ENCODE measurements at places on chromosomes 12 and 14.

- DNase-seq: no peak
These were observed 7.9 kb downstream of the OTOGL start for GRCh38 chr12:80107221-80107620.

- peak; percentile 74 for DNase-seq
These were observed 54.3 kb downstream of the MYRFL start for GRCh38 chr12:69879007-69879960.

- no peak for DNase-seq
These were observed 274.2 kb downstream of the ETNK1 start for GRCh38 chr12:22899184-22899583.

- DNase-seq: no peak
These were observed 29.1 kb downstream of the DPF3 start for GRCh38 chr14:72864712-72865365.

DNA sequence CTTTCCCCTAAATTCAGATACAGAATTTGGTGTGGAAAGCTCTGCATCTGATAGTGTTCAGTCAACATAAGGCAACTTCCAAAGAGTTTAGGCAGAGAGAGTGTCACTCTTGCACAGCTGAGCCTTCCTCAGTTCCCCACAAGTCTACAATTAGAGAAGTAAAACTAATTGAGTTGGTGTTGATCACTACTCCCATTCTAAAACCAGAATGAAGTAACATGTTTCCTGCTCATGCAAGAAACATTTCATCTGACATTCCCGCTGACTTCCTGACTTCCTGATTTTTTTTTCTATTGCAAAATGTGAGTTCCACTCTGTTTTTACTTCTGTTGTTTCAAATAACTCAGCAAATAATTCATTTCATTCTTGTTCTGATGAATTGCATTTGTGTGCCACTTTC lies 271.0 kb downstream of the ALG10B start:
- no peak for DNase-seq

GRCh38 chr14:24072436-24072835 lies 1.1 kb downstream of the CPNE6 start:
- DNase-seq: no peak

DNA sequence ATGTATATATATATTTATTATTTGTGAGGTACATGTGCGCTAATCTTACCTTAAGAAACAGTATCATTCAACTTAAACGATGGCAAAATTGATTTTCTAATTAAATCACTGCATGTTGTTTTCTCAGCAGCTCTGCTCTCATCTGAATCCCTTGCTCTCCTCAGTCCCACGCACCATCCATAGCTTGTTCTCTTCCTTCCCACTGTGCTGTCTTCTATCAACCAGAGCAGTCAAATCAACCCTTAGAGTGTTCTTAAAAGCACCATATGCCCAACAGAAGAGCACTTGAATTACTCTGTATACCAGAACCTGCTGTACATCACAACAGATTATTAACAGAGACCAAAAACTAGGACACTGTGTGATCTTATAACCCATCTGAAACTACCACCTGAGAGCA lies 209.4 kb upstream of the G2E3 start:
- DNase-seq: no peak

DNA sequence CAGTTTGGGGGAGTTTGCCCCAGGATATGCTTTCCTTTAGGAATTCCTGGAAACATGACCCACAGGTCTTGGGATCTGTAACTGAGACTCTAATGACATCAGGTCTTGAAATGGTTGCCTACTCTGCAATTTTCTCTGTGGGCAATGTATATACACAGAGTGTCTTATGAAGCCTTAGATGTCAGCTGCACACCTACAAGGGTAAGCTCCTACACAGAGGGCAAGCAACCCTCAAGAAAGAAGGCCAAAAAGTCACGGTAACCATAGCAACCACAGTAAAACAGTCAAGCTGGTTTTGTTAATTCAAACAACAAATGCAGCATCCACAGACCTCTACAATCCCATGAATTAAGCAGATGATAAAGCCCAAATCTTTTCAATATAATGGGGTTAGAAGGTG lies 293.0 kb downstream of the SSPN start:
- no peak for DNase-seq

DNA sequence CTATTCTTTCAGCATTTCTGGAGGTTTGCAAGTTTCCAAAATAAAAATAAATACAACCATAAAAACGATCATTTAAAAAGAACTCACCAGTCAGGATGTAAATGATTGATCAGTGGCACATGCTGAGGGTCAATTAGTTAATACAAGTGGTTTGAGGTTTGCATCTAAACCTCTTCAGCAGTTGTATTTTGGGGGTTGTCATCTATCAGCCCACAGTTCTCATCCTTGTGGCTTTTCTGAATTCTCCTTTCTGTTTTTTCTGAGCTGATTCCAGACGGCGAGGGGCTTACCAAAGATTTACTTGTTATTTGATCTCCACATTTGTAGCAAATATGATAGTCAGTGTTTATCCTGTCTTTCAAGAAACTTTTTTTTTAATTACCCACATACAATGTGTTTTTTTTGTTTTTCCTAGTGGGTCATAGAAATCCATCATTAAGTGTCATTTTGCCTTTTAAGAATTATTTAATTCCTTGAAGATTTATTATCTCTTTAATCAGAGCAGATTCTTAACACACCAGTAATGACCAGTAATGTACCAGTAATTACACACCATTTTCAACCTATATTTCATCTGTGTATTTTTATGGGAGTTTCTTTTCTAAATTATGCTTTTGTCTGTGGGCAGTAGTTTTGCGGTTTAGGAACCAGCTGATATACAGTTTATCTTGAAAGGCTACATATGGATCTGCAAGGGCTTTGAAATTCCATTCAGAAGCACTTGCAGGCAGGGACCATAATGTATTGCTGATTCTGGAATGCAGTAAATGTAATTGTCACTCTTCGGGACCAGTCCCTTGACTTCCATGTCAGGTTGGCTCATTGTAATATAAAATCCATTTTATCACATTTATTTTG lies 56.3 kb upstream of the DAAM1 start:
- DNase-seq: no peak

GRCh38 chr12:79451978-79452377 lies 238.8 kb downstream of the PAWR start:
- DNase-seq: no peak

GRCh38 chr14:20327005-20327869 lies 5.8 kb downstream of the CCNB1IP1 start:
- DNase-seq: peak; percentile 81

DNA sequence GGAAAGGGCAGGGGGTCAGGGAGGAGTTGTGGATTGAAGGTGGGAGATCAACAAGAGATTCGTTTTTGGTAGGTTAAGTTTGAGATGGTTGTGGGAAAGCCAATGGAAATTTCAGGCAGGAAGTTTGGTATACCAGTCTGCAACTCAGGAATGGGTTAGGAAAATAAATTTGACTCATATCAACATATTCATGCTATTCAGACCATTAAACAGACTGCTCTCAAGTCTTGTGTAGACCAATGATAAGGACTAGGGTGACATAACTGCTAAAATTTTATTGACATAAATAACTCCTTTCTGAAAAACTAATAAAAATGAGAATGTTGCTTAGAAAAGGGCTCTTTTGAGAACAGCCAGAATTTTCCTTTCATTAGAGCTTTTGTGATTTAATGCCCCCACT lies 60.0 kb downstream of the PLEKHA5 start:
- no peak for DNase-seq

GRCh38 chr12:130154276-130155070 lies 7.8 kb upstream of the FZD10 start:
- no peak for DNase-seq

DNA sequence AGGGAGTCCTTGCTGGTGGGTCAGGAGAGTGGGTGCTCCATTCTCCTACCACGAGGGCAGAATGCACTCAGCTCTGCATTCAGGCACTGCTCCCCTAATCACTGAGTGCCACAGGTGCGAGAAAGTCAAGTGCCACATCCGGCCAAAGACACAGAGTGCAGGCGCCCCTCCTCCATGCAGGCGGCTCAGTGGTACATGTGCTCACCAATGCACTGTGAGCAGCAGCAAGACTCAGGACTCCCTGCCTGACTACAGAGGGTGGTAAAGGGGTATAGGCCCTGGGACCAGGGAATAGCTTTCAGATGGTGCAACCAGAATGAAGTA lies 32.9 kb downstream of the ZFYVE21 start:
- no peak for DNase-seq

DNA sequence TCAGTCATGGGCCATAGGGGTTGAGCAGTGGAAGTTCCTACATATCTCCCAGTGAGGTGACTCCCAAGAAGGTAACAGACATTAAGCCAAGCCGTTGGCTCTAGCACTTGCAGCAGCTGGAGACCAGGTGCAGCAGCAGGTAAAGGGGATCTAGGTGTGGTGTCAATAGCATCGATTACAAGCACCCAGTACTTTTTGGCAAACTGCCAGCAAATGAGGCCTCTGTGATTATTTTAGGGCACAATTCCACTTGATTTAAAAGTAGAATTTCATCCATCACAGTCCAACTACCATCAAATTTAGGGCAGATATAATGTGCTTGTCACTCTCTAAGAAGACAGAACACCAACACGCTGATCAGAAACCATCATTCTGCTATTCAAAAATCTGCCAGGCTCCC lies 224.1 kb upstream of the EGLN3 start:
- DNase-seq: peak; percentile 44

DNA sequence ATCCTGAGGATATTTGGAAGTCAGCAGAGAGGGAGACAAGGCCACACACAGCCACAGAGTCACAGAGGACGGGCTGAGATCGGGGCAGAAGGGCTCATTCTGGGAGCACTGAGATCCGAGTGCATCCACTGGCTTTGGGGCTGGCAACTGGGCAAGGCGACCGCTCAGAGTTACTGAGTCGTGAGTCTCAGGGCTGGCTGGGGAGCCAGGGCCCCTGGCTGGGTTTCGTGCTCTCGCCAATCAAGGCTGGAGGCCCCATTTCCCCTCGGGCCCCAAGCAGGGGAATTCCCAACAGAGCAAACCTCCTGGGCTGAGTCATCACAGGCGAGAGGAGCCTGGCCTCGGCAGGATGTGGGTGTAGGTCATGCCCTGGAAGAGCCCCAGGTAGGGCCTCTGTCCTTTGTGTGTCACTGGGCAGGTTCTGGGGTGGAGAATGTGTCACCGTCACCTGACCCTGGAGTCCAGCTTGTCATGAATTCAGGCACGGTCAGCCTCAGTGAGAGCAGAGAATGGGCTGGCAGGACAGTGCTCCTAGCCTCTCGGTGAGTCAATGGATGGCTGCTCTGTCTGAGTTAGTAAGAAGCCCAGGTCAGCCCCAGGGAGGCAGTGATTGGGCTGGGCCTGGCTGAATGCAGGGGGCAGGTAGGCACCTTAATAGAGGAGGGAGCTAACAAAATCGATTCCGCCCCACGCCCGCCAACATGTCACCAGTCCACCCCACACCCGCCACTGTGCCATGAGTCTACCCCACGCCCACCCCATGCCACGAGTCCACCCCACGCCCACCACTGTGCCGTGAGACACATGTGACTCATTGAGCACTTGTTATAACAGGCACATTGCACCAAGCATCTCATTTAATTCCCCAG lies 16.9 kb downstream of the ASB2 start:
- DNase-seq: no peak

DNA sequence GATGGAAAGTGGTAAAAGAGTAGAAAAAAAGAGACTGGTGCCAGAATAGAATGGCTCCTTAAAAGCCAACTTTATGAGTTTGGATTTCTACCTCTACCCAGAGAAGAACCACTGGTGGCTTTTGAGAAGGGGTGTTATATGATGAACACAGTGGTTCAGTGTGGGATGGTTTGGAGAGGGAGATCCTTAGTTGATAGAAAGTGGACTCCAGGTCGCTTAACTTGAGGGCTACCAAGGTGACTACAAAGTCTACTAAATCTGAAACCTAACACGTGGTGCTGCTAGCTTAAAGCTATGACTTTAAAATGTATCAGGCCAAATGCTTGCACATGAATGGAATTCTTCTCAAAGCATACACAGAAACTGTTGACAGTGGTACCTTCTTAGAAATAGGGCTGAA lies 8.4 kb downstream of the SPTB start:
- DNase-seq: no peak

DNA sequence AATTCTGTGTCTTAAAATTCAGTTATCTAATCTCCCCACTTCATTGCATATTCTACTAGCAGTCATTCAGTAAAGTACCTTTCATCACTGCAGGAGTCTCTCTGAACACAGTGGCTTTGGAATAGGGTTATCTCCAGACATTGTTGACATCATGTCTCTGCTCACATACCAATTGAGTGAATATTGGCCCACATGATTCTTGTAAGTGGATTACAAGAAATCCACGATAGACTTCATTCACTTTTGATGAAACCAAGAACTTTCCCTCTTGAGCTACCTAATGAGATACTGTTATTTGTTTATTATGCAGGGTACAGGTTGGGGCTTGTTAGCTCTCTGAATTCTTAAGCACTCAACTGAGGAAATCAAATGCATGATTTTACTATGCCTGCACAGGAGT lies 284.9 kb downstream of the RAD51B start:
- no peak for DNase-seq

DNA sequence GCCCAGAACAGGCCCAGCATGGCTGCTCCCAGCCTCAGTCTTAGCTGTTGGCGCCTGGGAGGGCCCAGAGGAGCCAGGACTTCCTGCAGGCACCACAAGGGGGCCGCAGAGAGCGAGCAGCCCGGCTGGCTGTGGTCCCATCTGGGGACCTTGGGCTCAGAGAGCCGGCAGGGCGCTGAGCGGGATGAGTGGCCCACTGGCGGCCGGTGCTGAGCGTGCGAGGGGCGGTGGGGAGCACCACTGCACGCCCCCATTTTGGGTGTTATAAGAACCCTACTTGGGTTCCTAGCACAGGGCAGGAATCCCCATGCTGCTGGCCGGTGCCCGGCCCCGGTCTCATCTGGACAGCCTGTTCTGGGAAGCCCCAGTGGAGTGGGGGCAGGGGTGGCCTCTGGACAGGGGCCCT lies 25.9 kb upstream of the CRIP2 start:
- DNase-seq: no peak

GRCh38 chr14:103735439-103735814 lies 19.8 kb downstream of the ZFYVE21 start:
- no peak for DNase-seq

DNA sequence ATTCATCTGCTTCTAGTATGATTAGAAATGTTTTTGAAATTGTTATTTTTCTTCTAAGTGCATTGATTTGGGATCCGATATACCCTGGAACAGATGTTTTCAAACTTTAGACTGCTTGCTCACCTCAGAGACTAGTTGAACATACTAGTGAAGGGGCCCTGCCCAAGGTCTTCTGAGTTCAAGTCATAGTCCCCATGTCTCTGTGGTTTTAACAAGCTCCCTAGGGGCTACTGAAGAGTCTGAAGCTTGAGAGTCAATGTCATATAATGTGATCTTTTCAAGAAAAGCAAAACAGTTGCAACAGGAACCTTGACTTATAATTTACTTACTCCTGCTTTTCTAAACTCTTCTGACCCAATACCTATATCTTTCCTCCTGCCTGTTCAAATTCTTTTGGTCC lies 7.5 kb upstream of the UBE2N start:
- DNase-seq: no peak

GRCh38 chr14:23079716-23080115 lies 15.2 kb downstream of the ACIN1 start:
- DNase-seq: no peak

DNA sequence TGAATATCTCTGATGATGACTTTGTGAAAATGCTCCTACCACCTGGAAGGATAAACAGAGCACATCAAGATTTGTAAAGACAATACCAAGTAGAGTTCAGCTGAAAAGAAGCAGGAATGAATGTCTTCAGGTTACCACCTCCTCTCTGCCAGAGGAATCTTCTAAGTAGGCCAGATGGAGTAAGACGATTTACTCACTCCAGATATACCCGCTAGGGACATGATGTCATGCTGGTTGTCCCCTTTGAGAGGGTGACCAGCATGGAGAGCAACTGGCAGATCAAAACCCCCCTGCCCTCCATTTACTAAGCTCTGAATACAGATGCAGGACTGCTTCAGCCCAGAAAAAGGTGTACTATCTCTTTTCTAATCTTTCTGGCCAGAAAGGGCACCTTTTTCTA lies 39.3 kb upstream of the HSPB8 start:
- no peak for DNase-seq

All from NCI-H1105 treated with DMSO at 0.1 percent for 48 hours (cell line).